NCI-H748 treated with DMSO at 0.1 percent for 48 hours (cell line): ENCODE measurements at places on chromosomes 2 and 18.

DNA sequence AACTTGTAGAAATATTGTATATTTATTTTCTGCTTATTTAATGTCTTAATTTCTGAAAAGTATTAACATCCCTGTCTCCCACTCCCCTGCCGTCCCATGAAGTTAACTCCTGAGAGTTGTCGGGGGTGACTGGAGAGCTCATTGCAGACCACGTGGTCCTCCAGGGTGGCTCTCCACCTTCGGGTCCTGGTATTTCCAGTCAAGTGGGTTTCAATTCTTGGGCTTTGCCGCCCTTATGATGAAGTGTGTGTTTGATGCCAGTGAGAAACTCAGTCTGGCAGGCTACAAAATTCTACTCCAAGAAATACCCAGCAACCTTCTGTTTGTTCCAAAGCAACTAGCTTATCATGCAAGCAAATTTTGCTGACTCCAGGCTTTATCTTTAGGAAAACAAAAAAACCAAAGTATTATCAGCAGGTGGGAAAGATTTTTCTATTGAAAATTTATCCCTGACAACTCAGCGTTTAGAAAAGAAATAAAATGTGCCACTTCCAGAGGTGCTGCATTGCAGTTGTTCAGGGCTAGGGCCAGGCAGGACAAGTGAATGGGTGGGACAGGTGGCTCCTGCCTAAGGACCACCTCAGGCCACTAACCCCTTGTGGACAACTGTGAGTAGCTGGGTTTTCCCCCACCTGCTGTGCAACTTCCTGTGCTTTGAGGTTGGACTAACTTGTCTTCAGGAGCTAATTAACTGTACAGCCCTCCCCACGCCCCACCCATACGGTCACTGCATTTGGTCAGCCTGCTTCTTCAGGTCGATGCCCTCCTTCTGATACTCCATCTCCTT is 46.6 kb downstream of the BCL2L11 start:
- no peak for DNase-seq

DNA sequence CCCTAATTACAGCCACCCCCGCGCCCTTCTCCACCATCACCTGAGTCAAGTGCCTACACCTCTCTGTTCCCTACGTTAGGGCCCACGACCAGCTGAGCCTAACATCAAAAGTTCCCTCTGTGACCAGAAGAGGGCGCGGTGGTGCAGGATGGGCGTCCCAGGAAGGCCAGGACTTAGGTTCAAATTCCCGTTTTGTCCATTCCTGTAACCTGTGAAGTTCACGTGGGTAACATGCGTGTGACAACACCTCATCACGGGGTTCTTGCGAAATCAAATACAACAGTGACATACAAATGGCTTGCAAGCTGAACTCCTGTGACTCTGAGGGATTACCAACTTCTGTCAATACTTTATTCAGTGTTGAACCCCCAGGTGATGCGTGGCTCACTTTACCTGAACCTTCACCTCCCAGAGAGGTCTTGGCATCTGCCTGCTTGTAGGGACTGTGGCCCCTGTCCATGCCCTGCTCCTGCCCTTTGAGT is 207.9 kb downstream of the ARL4C start:
- peak; percentile 63 for DNase-seq

DNA sequence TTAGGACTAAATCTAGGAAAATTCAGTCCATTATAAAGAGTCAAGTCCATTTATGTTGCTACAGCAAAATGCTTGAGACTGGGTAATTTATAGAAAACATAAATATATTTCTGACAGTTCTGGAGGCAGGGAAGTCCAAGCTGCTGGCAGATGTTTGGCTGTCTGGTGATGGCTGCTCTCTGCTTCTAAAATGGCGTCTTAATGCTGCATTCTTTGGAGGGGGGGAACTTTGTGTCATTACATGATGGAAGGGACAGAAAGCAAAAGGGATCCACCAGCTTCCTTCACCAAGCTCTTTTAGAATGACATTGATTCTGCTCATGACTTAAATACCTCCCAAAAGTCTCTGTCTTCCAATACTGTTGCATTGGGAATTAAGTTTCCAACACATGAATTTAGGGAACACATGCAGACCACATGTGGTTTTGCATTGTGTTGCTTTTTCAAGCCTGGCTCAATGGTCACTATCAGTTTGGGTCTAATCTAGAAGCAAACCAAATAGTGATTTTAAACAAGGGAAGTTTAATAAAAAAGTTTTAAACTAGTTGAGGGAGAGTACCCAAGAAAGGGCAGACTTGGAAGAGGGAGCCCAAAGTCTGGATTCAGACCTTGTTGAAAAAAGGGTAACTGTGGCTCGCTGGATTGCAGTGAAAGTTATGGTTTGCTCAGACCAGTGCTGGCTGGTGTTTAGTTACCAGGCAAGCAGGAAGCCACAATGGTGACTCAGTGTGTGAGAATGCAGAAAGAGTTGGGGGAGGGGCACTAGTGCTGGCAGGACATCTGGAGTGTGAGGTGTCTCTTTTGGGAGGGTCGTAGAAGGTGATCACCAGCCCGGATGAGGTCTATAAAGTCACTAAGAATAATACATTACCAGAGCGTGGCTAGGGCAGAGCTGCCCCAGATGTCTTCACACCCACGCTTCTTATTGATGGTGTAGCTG is 30.8 kb downstream of the C18orf54 start:
- DNase-seq = no peak

DNA sequence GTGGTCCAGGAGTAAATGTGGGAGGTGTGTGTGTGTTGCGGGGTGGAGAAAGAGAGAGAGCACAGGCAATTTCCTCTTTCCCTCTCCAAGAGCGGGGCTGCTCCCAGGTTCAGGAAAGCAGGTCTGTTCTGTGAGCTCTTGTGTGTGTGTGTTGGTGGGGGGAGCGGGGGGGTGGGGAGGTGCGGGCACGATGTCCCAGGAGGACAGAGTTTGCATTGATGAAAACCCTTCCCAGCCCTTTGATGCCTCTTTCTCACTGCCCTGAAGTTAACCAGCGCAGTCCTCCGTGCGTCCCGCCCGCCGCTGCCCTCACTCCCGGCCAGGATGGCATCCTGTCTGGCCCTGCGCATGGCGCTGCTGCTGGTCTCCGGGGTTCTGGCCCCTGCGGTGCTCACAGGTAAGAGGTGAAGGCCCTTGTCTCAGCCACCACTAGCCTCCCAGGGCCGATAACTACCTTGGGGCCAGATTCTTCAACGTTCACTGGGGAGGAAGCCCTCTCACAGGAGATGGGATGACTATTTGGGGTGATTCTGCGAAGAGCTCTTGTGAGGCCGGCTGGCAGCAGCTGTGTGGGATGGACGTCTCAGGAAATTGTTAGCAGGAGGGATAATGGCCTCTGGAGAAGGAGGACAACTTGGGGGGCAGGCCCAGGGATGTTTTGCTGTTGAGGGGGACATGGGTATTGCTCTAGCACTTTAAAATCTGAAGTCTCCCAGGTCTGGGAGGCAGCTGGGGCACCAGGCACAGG is at the start of gene SNORC:
SNORC (plus strand) TSS at position 247 of the 748 bp plus-strand sequence; CDS start at position 325, 78 bp downstream.
- DNase-seq = no peak

DNA sequence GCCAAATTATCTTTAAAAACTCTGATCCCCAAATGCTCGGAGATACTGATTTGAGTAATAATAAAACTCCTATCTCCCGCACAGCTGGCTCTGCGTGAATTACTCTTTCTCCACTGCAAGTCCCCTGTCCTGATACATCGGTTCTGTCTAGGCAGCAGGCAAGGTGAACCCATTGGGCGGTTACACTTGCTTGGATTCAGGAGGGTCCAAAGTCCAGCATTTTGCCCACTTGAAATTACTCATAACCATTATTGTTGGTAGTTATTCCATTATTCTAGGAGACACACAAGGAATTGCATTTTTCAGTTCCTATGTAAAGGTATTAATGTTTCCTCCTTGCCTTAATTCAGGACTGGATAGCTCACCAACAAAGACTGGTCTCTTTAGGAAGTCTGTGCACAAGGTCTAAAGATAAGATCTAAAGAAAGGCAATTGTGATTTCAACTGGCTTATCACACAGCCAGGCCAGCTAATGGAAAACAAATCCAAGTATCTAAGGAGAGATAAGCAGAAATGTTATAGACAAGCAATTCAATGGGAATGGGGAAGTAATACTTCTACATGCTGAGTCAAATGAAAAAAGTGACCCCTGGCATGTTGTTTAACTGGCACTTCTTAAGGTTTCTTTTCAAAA is 23.2 kb upstream of the NPC1 start:
- no peak for DNase-seq
